Frontal cortex (tissue), 4 donors: ENCODE measurements at places on chromosomes 4 and X.

DNA sequence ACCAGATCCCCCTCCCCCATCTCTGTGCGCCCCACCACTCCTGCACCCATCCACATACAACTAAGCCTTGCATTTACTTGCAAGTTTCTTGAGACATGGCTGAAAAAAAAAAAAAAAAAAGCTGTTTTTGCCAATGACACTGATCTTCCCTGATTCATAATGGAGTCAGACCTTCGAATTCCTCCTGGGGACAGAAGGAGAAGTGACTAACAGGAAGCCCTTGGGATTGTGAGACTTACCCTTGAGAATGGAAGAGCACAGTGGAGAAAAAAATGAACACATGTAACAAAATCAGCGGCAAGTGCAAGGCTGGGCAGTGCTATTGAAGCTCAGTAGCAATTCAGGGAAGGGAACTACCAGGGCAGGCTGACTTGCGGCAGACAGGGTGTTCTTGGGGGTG is 288.4 kb downstream of the BCOR start:
- no peak for DNase-seq

- no peak for DNase-seq
Observed at GRCh38 chr4:87051121-87051713, 116.4 kb downstream of the AFF1 start.

- DNase-seq, result no peak
Observed at GRCh38 chrX:120999413-120999812, 13.9 kb upstream of the CT47A1 start.

DNA sequence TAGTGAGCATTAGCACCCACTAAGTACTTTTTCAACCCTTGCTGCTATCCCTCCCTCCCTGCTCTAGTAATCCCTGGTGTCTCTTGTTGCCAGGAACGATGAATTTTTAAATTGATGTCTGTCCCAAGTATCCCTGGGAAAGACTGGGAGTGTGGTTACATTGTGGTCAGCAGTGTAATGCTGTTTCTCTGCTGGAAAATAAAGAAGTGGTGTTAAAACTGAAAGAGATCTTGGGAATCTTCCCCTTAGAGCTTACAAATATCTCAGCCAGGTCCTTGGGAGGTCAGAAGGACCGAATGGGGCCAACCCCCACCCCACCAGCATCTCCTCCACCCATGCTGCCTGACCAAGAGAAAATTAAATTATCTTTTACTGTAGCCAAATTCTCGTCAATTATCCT is 174.5 kb upstream of the MXRA5 start:
- DNase-seq, result no peak
